ENCODE measurements at places on chromosomes 11 and 22.

- DNase-seq = no peak
Measured at GRCh38 chr11:73598719-73599379, 937 bp upstream of the FAM168A start.

GRCh38 chr11:1017269-1018005 is 19.1 kb downstream of the MUC6 start:
- DNase-seq = no peak

DNA sequence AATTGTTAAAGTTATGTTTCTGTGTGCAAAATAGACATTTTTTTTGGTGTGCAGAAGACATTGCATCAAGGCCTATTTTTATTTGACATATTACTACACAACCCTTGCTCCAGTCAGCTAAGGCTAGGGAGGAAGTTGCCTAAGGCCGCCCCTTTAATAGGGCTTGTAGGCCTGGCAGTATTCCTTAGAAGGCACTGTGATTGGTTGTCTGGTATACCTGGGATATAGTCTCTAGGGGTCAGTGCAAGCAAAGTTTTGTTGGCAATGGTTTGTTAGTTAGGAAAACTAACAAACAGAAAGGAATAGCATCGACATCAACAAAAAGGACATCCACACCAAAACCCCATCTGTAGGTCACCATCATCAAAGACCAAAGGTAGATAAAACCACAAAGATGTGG is 16.9 kb downstream of the CCDC15 start:
- DNase-seq = no peak

GRCh38 chr11:3184732-3185347 is 19.7 kb upstream of the OSBPL5 start:
- DNase-seq = no peak

DNA sequence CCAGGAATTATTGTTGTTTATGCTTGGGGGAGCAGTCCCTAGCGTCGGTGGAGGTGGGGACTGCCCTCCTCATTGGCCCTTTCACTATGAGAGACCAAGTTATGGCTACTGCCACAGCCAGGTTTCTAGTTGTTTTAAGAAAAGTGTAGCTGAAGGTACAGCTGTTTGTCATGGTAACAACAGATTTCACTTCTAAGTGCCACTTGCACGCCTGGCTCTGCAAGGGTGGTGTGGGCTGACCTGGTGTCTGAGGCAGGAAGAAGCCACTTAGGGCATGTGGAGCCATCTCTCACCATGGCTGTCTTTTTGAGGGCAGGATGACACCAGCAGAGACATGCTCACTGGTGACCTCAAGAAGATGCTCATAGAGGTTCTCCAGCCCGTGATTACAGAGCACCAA is 46.3 kb upstream of the MPEG1 start:
- no peak for DNase-seq

DNA sequence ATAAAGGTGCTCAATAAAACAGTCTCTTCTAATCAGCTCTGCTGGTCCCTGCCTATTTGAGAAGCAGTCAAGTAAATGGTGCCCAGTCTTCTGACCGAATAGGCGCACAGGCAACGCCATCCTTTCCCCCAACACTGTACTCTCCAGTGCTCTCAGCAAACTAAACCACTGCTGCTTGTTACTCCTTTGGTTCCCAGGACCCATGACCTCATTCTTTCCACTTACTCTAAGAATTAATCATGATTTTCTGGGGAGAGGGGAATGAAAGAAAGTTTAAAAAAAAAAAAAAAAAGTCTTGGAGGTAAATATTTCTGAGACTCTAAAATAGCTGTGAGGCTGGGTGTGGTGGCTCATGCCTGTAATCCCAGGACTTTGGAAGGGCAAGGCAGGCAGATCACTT is 63.7 kb downstream of the SGSM3 start:
- no peak for DNase-seq

- DNase-seq = no peak
Measured at GRCh38 chr22:43992331-43992821, 31.7 kb upstream of the PARVB start.

DNA sequence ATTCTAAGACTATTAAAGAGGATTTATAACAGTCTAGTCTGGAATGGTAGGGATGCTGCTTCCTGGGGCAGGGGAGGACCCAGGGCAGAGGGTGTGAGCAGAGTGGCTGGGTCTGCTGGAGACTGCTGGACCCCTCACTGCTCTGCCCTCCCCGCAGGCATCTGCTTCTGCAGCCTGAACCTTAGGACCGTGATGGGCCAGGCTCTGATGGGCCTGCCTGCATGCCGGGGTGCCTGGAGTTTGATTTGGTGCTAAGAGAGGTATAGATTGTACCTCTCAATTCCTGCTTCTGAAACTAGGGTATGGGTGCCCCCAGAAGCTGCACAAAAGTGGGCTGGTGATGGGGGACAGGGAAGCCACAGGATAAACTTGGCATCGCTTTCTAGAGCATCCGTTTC is 54.9 kb downstream of the CD82 start:
- no peak for DNase-seq

- no peak for DNase-seq
Measured at GRCh38 chr11:27248576-27249509, 114.2 kb downstream of the CCDC34 start.

DNA sequence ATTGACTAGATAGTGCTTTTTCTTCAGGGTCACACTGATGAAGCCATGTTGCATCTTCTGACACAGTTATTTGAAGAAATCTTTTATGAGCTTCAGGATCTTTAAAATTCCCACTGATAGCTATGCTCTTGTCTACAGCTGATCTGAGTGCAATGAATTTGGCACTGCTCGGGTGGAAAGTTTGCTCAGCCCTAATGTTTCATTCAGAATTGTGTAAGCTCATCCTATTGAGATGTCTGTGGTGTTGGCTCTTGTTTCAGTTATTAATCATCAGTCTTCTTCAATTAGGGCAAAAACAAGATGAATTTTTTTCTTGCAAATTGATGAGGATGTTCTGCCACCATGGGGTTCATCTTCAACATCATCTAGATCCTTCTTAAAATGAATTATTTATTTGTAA is 1387.0 kb upstream of the RAG2 start:
- no peak for DNase-seq
